ENCODE measurements at places on chromosomes 4 and X.

DNA sequence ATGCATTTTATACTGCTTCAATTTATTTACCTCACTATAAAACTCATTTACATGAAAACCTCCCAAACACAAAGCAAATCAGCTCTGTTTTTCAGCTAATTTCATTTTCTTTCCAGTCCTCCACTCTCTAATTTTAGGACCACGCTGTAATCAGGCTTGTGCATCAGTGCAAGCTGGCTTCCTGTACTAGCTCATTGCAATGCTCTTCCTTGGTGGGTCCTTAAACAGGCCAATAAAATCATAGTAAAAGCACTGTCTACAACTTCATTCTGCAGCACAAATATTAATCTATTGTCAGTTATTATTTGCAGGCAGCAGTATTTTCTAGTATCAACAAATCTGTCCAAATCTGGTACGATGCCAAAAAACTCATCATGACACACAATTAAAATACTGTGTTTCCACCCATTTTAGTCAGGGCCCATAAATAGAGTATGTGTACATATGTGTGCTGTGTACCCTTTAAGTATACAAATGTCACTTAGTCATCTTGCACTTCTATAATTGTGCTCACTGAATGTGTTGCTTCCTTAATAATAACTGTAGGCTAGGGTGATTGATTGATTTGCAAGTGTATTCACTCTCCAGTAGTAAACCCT is 178.2 kb upstream of the HCCS start:
- DNase-seq, result peak; percentile 54

DNA sequence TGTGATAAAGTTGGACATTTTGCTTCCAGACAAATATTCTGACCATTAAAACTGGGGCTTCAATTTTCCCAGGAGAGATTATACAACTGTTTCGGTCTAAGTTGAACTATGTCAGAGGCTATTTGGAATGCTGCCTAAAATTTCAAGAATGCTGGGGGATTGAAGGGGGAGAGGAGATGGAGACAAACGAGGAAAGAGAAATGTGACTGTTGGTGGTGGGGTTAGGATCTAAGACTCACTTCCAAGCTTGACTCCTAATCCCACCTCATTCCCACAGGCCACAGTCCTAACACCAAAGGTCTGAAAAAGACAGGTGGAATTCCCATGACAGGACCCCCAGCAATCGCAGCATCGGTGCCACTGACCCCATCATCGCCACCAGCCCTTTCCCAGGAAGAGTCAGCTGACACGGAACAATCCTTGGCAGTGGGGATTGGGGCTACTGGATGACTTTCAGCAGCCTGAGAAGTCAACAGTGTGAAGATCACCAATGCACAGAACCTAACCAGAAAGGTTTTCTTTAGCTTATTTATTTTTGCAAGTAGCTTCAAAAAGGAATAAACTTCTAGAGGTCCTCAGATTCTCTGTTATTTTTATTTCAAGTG is 74.0 kb upstream of the PRSS48 start:
- no peak for DNase-seq

GRCh38 chr4:70110917-70111316 is 43.1 kb upstream of the PRR27 start:
- no peak for DNase-seq

DNA sequence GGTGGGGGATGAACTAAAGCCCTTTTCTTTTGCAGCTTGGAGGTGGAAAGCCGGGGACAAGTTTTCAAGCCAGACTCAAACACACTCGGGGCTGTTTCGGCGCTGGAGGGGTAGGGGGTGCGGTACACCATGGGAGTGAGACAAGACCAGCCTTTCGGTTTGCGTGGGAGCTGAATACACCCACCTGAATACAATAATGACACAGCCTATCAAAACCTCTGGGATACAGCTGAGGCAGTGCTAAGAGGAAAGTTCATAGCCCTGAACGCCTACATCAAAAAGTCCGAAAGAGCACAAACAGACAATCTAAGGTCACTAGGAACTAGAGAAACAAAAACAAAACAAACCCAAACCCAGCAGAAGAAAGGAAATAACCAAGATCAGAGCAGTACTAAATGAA is 163.3 kb downstream of the ATRX start:
- DNase-seq, result no peak

- DNase-seq, result peak; percentile 89
These were observed at the start of gene RELL1 for GRCh38 chr4:37686373-37687193. Gene RELL1 (minus strand): TSS chr4:37686376. CDS start chr4:37686287, 89 bp downstream.
